ENCODE measurements at places on chromosomes 11 and 22.
A peak's percentile ranks its signal among the peaks of the same experiment; 100 is the strongest.

DNA sequence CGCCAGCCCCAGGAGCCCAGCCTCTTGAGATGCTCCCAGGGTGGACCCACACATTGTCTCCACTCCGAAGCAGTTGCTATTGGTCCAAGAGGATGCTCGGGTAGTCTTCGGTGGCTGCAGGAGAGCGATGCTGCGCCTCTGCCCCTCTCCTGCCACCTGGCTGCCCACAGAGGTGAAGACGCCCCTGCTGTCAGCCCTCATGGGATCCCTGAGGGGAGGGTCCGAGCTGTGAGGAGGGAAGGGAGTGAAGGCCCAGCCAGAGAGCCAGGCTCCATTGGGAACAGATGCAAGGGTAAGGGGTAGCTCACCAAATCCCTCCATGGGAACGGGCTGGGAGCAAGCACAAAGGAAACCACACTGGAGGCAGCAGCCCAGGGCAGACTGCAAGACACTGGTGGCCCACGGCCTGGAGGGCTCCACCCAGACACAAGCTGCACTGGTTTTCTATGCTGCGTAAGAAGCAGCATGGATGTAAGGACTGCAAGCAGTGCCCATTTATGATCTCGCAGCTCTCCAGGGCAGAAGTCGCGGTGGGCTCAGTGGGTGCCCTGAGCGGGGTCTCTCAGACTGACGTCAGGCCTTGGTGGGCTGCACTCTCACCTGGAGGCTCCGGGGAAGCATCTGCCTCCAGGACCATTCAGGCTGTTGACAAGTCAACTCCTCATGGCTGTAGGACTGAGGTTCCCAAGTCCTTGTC, 15.7 kb downstream of the TSPAN32 start:
- DNase-seq = no peak

- DNase-seq = no peak
These were observed 111.6 kb downstream of the SIK3 start for GRCh38 chr11:116986521-116987105.

GRCh38 chr11:614623-615503, 887 bp downstream of the IRF7 start:
- no peak for DNase-seq

- peak; percentile 68 for DNase-seq
These were observed 10.7 kb upstream of the RPS3 start for GRCh38 chr11:75388386-75389275.

- DNase-seq = no peak
These were observed 13.6 kb downstream of the POLR2F start for GRCh38 chr22:37967147-37967546.

GRCh38 chr11:45215098-45215865, 68.8 kb downstream of the PRDM11 start:
- DNase-seq = no peak

DNA sequence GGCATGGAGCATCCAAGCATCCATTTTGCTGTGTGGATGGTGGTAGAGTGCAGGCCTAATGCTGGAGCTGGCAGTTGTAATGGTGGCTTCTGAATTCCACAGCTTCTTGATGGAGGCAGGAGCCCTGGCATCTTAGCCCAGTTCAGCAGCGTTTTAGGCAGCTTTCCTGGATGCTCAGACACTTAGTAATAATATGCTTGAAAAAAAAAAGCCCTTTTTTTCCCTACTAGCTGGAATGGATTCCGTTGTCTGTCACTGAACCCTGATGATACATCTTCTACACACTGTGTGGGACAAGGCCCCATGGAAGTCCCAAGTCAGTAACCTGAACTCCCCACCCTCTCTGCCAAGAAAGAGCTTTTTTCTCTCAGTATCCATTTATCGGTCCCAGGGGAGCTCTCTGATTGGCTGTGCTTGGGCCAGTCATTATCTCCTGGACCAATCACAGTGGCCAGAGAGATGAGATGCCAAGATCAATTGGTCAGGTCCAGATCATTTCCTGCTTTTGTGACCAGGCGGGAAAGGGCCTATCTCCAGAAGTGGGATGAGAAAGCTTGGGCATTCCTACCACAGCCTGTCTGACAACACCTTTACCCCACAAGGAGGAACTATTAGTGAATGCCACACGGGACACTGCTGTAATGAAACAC, 34.2 kb downstream of the MCM5 start:
- DNase-seq = no peak

- no peak for DNase-seq
These were observed 488.3 kb downstream of the INSC start for GRCh38 chr11:15602785-15603567.

GRCh38 chr11:9138612-9139579, 47.5 kb upstream of the SCUBE2 start:
- DNase-seq = no peak

- no peak for DNase-seq
These were observed 28.1 kb upstream of the FBXO3 start for GRCh38 chr11:33802194-33802950.

DNA sequence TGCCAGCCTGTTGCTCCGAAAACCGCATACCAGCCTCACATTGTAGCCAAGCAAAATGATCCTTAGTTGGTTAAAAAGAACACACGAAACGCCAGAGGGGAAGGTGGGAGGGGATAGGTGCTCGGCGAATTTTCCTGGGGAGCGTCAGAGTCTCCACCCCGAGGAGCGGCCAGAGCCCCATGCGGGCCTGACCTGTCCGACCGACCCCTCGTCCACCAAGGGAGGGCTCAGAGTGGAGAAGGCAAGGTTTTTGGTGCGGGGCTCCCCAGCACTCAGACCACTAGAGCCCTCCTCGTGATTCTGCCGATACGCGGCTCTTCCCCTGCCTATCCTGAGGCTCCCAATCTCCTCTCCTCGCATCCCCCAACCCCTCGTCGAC, 39.6 kb downstream of the DIXDC1 start:
- DNase-seq = no peak

GRCh38 chr11:73154178-73154577, 12.1 kb upstream of the FCHSD2 start:
- DNase-seq = no peak

DNA sequence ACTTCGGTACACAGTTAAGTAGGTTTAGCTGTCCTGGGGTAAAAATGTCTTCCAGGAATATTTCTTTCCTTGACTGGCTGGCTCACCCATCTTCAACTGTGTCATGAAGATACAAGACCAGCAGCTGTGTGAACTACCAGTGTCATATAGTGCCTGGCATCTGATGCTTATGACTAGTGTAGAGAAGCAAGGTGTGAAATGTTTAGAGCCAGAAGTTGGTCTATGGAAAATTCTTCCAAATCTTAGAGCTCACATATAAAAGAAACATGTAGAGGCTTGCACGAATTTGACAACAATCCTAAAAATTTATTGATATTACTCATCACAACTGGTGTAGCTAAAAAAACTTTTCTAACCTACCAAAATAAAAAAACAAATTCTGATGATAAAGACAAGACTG, 54.4 kb downstream of the ARL14EP start:
- DNase-seq = no peak

DNA sequence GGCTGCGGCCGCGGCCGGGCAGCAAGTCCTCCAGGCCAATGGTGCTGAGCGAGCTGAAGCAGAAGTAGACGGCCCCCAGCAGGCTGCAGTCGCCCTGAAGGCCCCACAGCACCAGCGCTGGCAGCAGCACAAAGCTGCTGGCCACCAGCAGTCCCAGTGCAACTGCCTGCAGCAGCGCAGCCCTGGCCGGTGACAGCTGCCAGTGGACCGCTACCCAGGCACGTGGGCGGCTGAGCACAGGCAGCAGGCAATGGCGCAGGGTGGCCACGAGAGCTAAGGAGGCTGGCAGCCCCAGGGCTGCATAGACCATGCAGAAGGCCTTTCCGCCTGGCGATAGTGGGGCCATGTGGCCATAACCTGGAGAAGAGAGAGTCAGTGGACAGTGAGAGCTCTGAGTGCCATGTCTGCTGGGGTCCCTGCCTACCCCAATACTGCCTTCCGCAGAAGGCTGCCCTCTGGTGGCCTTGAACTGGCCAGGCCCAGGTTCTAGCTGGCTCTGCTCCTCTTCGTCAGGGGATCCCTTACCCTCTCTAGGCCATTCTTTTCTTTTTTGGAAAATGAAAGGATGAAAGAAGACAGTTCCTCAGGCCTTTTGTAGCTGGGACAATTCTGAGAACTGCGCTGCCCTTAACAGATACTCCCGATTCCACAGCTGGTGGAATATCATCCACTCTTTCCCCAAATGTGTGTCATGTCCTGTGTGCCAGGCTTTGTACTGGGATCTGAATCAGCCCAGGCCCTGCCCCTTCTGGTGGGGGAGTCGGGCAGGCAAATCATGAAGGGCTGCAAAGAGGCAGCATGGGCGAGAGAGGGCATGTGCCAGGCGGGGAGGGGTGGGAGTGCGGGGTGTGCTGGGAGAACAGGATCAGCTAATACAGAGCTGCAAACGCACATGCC, 1.8 kb downstream of the KCNK7 start:
- DNase-seq = peak; percentile 74

DNA sequence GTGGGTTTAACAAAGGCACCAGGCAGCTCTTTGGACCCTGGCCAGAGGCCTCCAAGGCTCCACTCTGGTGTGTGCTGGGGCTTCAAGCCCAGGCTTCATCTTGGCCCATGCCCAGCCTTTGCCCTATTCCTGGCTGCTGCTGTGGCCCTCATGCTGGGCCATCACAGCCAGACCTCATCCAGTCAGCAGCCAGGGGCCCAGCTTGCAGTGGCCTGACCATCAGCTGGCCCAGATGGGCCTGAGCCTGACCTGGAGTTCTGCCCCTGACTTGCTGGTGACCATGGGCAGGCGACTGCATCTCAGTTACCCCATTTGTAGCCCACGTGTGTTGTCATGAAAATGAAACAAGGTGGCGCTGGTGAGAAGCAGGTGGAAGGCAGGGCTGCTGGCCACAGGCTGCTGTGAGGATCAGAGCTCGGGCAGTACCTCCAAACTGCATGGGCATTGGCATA, 76.1 kb downstream of the MED15 start:
- DNase-seq = no peak

DNA sequence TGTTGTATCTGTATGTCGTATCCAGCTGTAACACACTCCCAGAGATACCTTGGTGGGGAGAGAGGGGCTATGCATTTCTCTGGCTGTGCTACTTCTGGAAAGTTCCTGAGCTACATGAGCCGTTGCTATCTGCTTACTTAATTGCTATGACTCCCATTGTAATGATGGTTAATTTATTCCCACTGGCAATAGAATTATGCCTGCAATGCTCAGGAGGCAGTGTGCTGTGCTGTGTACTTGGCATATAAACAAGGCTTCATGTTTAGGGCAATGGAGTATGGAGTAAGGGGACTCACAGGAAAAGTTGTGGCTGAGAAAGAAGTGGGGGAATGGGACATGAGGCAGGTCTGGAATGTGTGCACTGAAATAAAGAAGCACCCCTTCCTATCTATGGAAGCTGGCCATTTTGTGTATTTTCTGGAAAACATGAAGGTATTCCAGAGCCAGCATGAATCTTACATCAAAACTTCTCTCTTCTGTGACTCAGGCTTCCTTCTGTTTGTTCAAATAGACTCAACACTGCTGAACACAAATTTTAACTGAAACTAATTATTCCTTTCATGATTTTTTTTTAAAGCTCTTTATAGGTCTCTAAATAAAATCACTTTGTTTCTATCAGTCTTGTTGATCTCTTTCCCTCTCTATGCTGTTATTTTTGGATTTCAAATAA, 40.6 kb downstream of the CD44 start:
- no peak for DNase-seq

GRCh38 chr11:126484266-126484665, 128.8 kb downstream of the ST3GAL4 start:
- DNase-seq = no peak

GRCh38 chr11:77287615-77288273, 13.7 kb downstream of the GDPD4 start:
- no peak for DNase-seq

GRCh38 chr11:71986131-71986530, 12.6 kb upstream of the IL18BP start:
- DNase-seq = no peak

DNA sequence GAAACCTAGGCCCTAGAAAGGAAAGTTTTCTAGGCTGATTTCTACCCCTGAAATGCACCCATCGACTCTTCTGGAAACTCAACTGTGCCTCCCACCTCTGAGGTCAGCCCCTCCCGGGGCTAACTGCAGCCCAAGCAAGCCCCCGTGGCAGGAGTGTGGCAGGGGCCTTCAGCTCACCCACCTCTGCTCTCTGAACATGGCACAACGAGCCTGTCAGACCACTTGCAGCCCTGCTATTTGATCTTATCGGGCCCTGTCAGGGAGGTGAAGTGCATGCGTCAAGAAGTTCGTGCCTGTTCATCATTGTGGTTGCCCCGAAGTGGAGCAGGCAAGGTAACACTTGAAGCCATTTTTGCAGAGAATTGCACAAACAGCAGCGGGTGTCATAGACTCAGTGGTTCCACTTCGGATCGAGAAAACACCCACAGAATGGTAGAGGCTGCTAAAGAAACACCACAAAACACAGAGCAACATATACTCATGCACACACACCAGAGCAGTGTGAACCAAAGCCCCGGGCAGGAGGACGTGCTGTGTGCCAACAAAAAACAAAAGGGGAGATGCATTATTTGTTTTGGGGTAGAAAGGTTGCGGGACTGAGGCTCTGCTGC, 262.7 kb downstream of the ETS1 start:
- DNase-seq = peak; percentile 38

DNA sequence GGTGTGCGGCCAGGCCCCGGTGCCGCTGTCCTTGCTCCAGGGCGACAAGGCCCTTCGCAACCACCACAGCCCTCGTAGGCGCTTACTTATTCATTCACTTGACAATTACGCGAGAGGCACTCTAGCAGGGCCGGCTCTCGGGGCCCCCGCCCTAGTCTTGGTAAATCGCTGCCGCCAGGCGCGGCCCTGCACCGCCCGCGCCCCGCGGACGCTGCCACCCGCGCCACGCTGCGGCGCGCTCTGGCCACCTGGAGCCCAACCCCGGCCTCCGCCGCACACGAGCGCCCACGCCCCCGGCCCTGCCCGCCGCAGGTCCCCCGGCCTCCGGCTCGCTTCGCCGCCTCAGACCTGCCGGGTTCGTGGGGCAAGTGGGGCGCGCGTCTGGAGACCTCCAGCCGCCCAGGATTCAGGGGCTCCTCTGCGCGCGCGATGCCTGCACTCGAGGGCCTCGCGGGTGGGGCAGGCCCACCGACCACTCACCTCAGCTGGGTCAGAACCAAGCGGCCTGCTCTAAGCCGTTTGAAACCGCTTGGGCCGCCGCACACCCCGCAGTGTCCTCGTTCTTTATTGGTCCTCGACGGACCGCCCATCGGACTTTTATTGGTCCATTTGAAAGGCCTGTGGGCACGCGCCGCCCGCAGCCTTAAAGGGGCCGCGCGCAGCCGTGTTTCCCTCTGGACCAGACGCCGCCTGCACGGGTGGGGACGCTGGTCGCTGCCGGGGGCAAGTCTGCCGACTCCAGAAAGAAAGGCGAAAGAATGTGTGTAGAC, at the start of gene CKAP5:
Gene CKAP5 (minus strand): TSS at position 541 of the 770 bp plus-strand sequence. CDS start 25,049 bp downstream, outside the sequence.
- peak; percentile 83 for DNase-seq

DNA sequence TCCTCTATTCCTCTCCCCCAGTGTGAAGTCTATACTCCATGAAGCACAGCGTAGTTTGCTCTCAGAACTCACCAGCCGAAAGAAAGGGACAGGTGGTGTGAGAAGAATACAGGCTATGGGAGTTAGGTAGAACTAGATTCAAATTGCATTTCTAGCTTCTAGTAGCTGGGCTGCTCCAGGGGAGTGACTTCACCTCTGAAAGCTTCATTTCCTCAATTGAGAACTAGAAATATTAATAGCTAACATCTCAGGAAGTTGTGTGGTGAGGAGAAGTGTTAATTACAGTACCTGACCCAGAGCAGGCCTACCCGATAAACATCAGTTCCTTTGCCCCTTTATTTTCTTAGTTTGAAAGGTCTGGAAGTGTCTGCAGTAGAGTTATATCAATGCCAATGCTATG, 484.7 kb upstream of the TENM4 start:
- DNase-seq = no peak

Data from naive thymus-derived CD8-positive, alpha-beta T cell (primary cell).